Activated CD8-positive, alpha-beta T cell treated with anti-CD3 and anti-CD28 coated beads, Interleukin-2, amount 10 ng/mL, durations not matched to agents 7 days and 5 days (primary cell): ENCODE measurements at places on chromosomes 2 and 18. TPM values are rescaled to one million over a fixed set of nuclear protein-coding genes. Genes with fewer than 3 reads are reported as not detected.

KLHL30 gene
- not detected for total RNA-seq

TNFAIP6 gene
- total RNA-seq = not detected

PKDCC gene
- total RNA-seq = not detected

SNX17 gene
- total RNA-seq = 120 TPM
